ENCODE measurements at places on chromosomes 7 and 10. TPM values are rescaled to one million over a fixed set of nuclear protein-coding genes. Genes with fewer than 3 reads are reported as not detected.

The LEP gene
- total RNA-seq, result 0.13 TPM

DNA sequence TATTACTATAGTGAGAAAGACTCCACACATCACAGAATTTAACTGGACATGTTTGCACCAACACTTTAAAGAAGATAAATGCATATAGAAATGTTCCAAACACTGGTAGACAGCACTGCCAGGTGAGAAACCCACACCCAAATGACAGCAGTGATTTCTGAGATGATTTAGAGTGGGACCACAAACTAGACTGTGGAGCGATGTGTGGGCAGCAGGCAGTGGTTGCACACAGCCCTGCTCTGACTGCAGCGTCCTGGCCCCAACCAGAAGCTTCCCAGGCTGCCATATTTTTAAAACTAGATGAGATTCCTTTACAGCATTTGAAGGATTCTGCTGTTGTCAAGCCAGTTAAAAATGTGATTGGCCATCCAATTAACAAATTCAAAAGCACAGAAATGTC, 47.7 kb upstream of the COMMD3 start:
- H3K27ac ChIP-seq, result no peak overlapping the region
- no peaks in the 10 kb centered on the region for H3K4me1 ChIP-seq

GRCh38 chr10:44650691-44651661, 260.2 kb upstream of the TMEM72 start:
- H3K27me3 ChIP-seq, result no peaks in the 10 kb centered on the region
- no peak overlapping the region for H3K4me3 ChIP-seq
- peak; percentile 32 for DNase-seq
- no peaks in the 10 kb centered on the region for H3K36me3 ChIP-seq
- no peaks in the 10 kb centered on the region for H3K4me1 ChIP-seq

DNA sequence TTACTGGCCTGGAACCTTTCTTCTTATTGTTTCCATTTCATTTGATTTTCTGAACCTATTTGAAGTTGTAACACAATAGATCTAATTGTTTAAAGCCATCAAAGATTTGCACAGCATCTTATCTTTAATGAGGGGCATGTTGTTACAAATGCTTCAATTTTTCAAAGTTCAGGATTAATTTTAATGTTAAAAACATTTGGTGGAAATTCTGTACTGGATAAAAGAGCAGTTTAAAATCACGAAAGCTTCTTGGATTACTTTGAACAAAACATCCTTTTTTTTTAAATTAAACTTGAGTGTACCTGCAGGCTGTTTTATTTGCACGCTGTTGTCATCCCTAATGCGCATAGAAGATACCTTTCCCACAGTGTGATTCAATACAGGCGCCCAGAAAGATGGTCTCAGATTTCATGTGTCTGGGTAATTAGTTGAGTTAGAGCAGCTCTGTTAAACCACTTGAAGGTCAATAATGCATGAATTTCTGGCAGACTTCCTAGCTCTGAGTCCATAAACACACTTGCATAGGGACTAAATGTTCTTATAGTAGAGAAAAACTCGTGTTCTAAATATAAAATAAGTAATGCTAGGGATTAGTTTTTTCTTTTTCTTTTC, 29.3 kb upstream of the DDX50 start:
- no peak overlapping the region for H3K4me3 ChIP-seq
- no peaks in the 10 kb centered on the region for H3K4me1 ChIP-seq
- no peak for DNase-seq
- no peaks in the 10 kb centered on the region for H3K36me3 ChIP-seq
- no peaks in the 10 kb centered on the region for H3K27me3 ChIP-seq

The PNLIP gene
- 1.6 TPM for total RNA-seq

- no peak overlapping the region for H3K4me3 ChIP-seq
- no peaks in the 10 kb centered on the region for H3K27me3 ChIP-seq
- no peaks in the 10 kb centered on the region for H3K36me3 ChIP-seq
- H3K27ac ChIP-seq, result no peak overlapping the region
Observed at GRCh38 chr10:34547291-34547690, 267.8 kb downstream of the PARD3 start.

DNA sequence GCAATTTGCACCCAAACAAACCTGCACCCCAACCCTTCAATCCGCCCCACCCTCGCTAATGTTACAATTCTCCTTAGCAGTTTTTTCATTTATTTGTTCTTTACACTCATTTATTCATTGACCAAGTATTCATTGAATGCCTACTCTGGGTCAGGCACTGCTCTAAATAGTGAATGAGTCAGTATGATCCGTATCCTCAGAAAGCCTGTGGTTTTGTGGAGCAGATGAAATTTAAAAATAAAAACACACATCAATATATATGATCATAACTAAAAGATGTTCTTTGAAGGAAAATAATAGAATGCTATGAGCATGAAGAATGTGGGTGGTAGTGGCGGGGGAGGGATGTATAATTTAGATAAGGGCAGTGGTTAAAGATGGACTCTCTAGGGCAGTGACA, 13.3 kb downstream of the IFIT5 start:
- H3K36me3 ChIP-seq, result peaks cover 3% of the 10 kb centered on the region
- no peak for DNase-seq
- no peak overlapping the region for H3K4me3 ChIP-seq
- no peaks in the 10 kb centered on the region for H3K27me3 ChIP-seq

- no peak overlapping the region for H3K27ac ChIP-seq
- H3K4me3 ChIP-seq, result no peak overlapping the region
- no peaks in the 10 kb centered on the region for H3K27me3 ChIP-seq
- no peak for DNase-seq
- no peaks in the 10 kb centered on the region for H3K4me1 ChIP-seq
Observed at GRCh38 chr7:113784956-113785355, 133.9 kb downstream of the PPP1R3A start.

Data from heart left ventricle (tissue), 16 donors.